ENCODE measurements at places on chromosomes 16 and 17. TPM values are rescaled to one million over a fixed set of nuclear protein-coding genes. Genes with fewer than 3 reads are reported as not detected.

The B9D1 gene
- total RNA-seq: 6.2 TPM

The SLC13A5 gene
- 1.3 TPM for total RNA-seq

The TMEM235 gene
- total RNA-seq: 21.1 TPM

The GLG1 gene
- 153 TPM for total RNA-seq

The TNK1 gene
- 1.7 TPM for total RNA-seq

The FOXF1 gene
- 0.69 TPM for total RNA-seq

The FZD2 gene
- total RNA-seq: 12.9 TPM

The CDT1 gene
- total RNA-seq: 16.2 TPM

The PRSS21 gene
- not detected for total RNA-seq

The CALB2 gene
- total RNA-seq: 12.9 TPM

The KANSL1 gene
- total RNA-seq: 154 TPM

The GSPT1 gene
- 99.8 TPM for total RNA-seq

The C17orf100 gene
- total RNA-seq: 3.8 TPM

The KRTAP4-8 gene
- total RNA-seq: not detected

The KLHL11 gene
- total RNA-seq: 9.0 TPM

The NPIPB9 gene
- total RNA-seq: 1.2 TPM

The UNKL gene
- 30.3 TPM for total RNA-seq

The PLSCR3 gene
- 74.2 TPM for total RNA-seq

The SMPD3 gene
- not detected for total RNA-seq

The RNU2-1 gene
- total RNA-seq: 10,056 TPM

The SLFN12L gene
- not detected for total RNA-seq

The TBC1D3C gene
- total RNA-seq: not detected

The KCNG4 gene
- not detected for total RNA-seq

The GP1BA gene
- 1.3 TPM for total RNA-seq

The SPDYE4 gene
- total RNA-seq: not detected

The OR1E2 gene
- total RNA-seq: not detected

The TMEM100 gene
- total RNA-seq: 29.3 TPM

The PRMT7 gene
- total RNA-seq: 42.8 TPM

The HAS3 gene
- total RNA-seq: 2.7 TPM

The SAMD14 gene
- total RNA-seq: 82.0 TPM

The TP53TG3 gene
- total RNA-seq: not detected

The SCN4A gene
- 0.95 TPM for total RNA-seq

The MTSS2 gene
- total RNA-seq: 82.6 TPM

The FASN gene
- total RNA-seq: 400 TPM

The NQO1 gene
- total RNA-seq: 29.1 TPM

The OR2C1 gene
- not detected for total RNA-seq

The SCNN1B gene
- total RNA-seq: not detected

The ALDOC gene
- 18.3 TPM for total RNA-seq

The HS3ST2 gene
- total RNA-seq: 2.7 TPM

The CDH16 gene
- not detected for total RNA-seq

The OSGIN1 gene
- 0.31 TPM for total RNA-seq

The NSRP1 gene
- 20.2 TPM for total RNA-seq

The CCL18 gene
- not detected for total RNA-seq

The CDH8 gene
- 6.4 TPM for total RNA-seq

The VMO1 gene
- 2.9 TPM for total RNA-seq

The HAP1 gene
- total RNA-seq: 18.1 TPM

The FAM171A2 gene
- 53.7 TPM for total RNA-seq

The HS3ST3B1 gene
- total RNA-seq: 8.5 TPM

The FOXL1 gene
- total RNA-seq: 3.4 TPM

The CACNG5 gene
- total RNA-seq: not detected

The ANKRD40CL gene
- not detected for total RNA-seq

The TEX14 gene
- total RNA-seq: 0.21 TPM

The IGF2BP1 gene
- total RNA-seq: 298 TPM

The KRT36 gene
- total RNA-seq: not detected

The ST6GALNAC1 gene
- 0.77 TPM for total RNA-seq

The SRL gene
- 0.26 TPM for total RNA-seq

All from endothelial cell (in vitro differentiated cells).